NAMALWA (cell line): ENCODE measurements at places on chromosomes 6 and 20.

GRCh38 chr6:69866351-69866769 lies at the start of gene COL19A1:
TSS of gene COL19A1 (plus strand) at chr6:69866556. CDS start at chr6:69879568, 13,012 bp downstream.
- no peak for DNase-seq

- no peak for DNase-seq
Observed at GRCh38 chr6:158037771-158038170, 56.1 kb downstream of the SYNJ2 start.

DNA sequence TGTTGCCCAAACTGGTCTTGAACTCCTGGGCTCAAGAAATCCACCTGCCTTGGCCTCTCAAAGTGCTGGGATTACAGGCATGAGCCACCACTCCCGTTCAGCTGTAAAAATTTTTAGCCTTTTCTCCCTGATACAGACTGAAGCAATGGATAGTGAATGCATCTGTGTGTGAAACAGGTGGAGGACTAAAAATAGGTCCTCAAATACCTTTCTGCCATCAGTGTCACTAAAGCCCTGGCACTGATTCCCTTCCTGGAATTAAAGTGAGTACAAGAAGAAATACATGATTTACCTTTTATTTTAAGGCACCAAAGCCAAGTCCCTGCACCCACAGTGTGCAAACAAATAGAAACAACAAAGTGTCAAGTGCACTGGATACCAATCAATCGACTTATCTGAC lies 25.1 kb downstream of the TULP4 start:
- DNase-seq = no peak

GRCh38 chr6:131813991-131814390 lies 6.2 kb downstream of the ENPP1 start:
- DNase-seq = no peak

DNA sequence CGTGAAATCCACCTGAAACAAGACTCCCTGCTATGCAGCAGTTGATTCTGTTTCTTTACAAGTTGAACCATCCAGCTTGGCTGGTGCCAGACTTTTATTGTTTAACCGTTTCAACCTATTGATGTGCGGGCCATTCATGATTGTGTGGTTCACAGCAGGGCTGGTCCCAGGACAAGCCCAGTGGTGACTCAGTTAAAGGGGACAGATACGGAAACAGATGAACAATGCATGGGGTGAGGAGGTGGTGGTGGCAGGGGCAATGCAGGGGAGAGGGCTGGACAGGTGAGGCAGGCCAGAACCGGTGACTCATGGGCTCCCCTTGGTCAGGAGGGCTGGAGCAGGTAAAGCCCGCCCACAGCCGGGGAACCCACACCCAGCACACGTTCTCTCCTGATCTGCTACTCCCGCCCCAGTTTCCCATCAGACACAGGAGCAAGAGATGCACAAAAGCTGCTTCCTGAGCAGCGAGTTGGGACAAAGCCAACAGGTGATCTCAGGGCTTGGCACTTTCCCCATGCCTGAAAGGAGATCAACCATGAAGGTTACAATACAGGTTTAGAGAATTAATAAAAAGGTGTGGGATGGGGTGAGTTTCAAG lies 232.2 kb downstream of the LY86 start:
- no peak for DNase-seq

- no peak for DNase-seq
Observed at GRCh38 chr6:158506601-158507000, 53.3 kb upstream of the TMEM181 start.

DNA sequence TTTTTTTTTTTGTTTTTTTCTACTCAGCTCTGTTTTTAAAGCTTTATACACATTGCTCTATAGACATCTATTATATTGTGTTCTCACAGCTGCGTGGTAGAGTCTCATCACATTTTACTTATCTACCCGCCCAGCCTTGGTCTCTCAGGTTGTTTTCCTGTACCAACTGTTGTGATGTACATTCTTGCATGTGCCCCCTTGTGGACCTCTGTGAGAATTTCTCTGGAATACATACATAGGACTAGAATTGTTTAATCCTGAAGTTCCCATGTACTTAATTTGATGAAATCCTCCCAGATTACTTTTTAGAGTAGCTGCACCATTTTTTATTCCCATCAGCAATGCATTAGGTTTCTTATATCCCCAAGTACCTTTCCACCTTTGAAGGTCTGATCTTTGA lies 40.4 kb upstream of the TINAG start:
- peak; percentile 51 for DNase-seq

GRCh38 chr6:122407712-122408111 lies 8.3 kb downstream of the HSF2 start:
- DNase-seq = no peak

- no peak for DNase-seq
Observed at GRCh38 chr6:8194490-8194889, 92.1 kb upstream of the EEF1E1 start.

- DNase-seq = no peak
Observed at GRCh38 chr6:147158881-147159280, 45.3 kb upstream of the STXBP5 start.

DNA sequence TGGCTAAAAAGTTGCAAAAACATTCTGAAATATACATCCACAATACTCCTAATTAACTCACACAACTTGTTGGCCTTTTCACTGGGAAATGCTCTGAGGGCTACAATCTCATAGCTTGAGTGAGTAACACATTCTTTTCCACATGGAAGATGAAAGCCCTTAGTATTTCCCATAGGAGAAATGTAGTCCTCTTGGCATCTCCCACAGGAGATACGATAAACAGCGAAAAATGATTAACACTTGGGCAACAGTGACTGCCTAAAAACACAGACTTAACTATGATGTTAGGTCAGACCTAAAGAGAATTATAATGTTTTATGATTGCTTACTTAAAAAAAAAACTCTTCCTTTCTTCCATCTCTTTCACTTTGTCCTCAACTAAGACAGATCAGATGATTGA lies 9.0 kb downstream of the MYLK4 start:
- no peak for DNase-seq

- no peak for DNase-seq
Observed at GRCh38 chr6:168217880-168218537, 101.6 kb downstream of the DACT2 start.

- DNase-seq = no peak
Observed at GRCh38 chr20:43467589-43467988, 9.9 kb downstream of the SRSF6 start.

DNA sequence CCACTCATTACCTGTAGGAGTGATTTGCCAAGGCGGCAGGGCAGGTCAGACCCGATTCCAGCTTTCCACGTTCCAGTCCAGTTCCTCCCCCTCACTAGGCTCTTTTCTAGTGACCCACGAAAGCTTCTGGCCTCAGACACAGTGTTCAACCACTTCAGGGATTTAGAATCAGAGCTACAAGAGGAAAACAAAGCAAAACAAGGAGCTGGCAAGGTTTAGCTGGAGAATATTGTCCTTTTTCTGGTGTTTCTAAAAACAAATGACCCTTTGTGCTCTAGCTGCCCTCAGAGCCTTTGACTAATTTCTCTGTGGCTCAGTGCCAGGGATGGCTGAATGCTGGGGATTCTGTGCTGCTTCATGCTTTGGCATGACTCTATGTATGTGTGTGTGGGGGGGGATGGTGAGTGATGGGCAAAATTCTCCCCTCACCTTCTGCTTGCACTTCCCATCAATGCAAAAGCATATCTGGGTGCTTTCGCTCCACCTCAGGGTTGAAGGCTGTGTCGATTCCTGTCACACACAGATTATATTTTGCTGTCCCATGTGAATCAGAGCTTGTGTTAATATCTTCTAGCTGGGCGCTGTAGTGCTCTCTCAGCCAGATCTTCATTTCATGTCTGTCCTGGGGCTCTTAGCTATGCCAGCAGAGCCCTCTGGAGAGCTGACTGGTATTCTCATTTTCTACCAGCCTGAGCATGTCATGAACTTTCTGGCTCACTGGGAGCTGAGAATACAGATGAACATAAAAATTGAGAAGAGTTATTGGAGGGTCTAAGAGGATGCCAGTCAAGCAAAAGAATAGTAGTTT lies 19.3 kb upstream of the NEDD9 start:
- no peak for DNase-seq

GRCh38 chr6:17032590-17032987 lies 69.3 kb upstream of the STMND1 start:
- no peak for DNase-seq

GRCh38 chr6:145761584-145761983 lies 26.3 kb upstream of the EPM2A start:
- DNase-seq = peak; percentile 70

- no peak for DNase-seq
Observed at GRCh38 chr6:130681028-130681427, 146.2 kb upstream of the SMLR1 start.
